ENCODE measurements at places on chromosomes 13 and 19. TPM values are rescaled to one million over a fixed set of nuclear protein-coding genes. Genes with fewer than 3 reads are reported as not detected.

The ZNF226 gene
- 18.4 TPM for total RNA-seq

GRCh38 chr19:45960595-45961235 is 12.9 kb downstream of the NOVA2 start:
- no peak overlapping the region for H3K27ac ChIP-seq
- no peaks in the 10 kb centered on the region for H3K36me3 ChIP-seq
- H3K4me3 ChIP-seq, result no peak overlapping the region
- H3K4me1 ChIP-seq, result no peaks in the 10 kb centered on the region
- no peaks in the 10 kb centered on the region for H3K27me3 ChIP-seq

GRCh38 chr19:12995596-12996405 is 526 bp downstream of the NFIX start:
- H3K27ac ChIP-seq, result peak overlapping the region; percentile 90
- no peaks in the 10 kb centered on the region for H3K27me3 ChIP-seq
- H3K4me3 ChIP-seq, result peak overlapping the region; percentile 73
- no peaks in the 10 kb centered on the region for H3K36me3 ChIP-seq
- no peak for DNase-seq

GRCh38 chr19:52138278-52138982 is 1.3 kb downstream of the ZNF616 start:
- H3K4me3 ChIP-seq, result peak overlapping the region; percentile 62
- DNase-seq, result peak; percentile 7
- H3K27me3 ChIP-seq, result no peaks in the 10 kb centered on the region
- H3K27ac ChIP-seq, result peak overlapping the region; percentile 95
- no peaks in the 10 kb centered on the region for H3K36me3 ChIP-seq
- peaks cover 27% of the 10 kb centered on the region for H3K4me1 ChIP-seq

GRCh38 chr13:41006978-41007743 is 12.0 kb downstream of the ELF1 start:
- H3K27ac ChIP-seq, result no peak overlapping the region
- H3K27me3 ChIP-seq, result no peaks in the 10 kb centered on the region
- H3K4me3 ChIP-seq, result no peak overlapping the region
- H3K36me3 ChIP-seq, result no peaks in the 10 kb centered on the region
- peaks cover 34% of the 10 kb centered on the region for H3K4me1 ChIP-seq
- no peak for DNase-seq

- no peaks in the 10 kb centered on the region for H3K36me3 ChIP-seq
- peak overlapping the region; percentile 56 for H3K27ac ChIP-seq
- DNase-seq, result no peak
- no peaks in the 10 kb centered on the region for H3K27me3 ChIP-seq
- H3K4me3 ChIP-seq, result peak overlapping the region; percentile 20
These were observed 76.9 kb downstream of the GADD45B start for GRCh38 chr19:2552859-2553258.

DNA sequence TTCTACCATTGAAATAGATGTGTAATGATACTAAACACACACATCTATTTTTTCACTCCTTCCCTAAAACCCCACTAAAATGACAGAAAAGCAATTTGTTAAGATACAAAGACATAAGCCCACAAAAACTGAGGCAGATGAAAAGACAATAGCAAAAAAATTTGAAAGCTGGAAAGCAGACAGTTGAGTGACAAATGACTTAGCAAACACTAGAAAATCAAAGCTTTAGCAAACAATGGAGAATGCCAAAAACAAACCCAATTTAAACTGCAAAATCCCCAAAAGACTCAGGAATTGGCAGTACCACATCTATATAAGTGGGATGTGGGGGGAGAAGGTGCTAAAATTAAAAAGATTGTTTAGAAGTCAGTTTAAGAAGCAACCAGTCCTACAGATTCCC is 9.5 kb downstream of the TSC22D1 start:
- no peak for DNase-seq
- no peak overlapping the region for H3K27ac ChIP-seq
- no peak overlapping the region for H3K4me3 ChIP-seq
- no peaks in the 10 kb centered on the region for H3K4me1 ChIP-seq

GRCh38 chr13:68019901-68020300 is 789.8 kb upstream of the PCDH9 start:
- H3K4me1 ChIP-seq, result no peaks in the 10 kb centered on the region
- no peak for DNase-seq
- H3K4me3 ChIP-seq, result no peak overlapping the region
- H3K27me3 ChIP-seq, result no peaks in the 10 kb centered on the region
- H3K27ac ChIP-seq, result no peak overlapping the region

The GPC5 gene
- total RNA-seq, result not detected

The TMEM150B gene
- 17.1 TPM for total RNA-seq

Measured in tibial nerve (tissue), 4 donors.